Glutamatergic neuron (in vitro differentiated cells): ENCODE measurements at places on chromosomes 11 and 22. TPM values are rescaled to one million over a fixed set of nuclear protein-coding genes. Genes with fewer than 3 reads are reported as not detected.

Gene MS4A7
- not detected for total RNA-seq

Gene EFEMP2
- 16.3 TPM for total RNA-seq

Gene OR8A1
- total RNA-seq = not detected

Gene HEPHL1
- total RNA-seq = not detected

Gene CD6
- not detected for total RNA-seq

Gene C22orf31
- total RNA-seq = not detected

Gene GLYATL1
- total RNA-seq = 0.42 TPM

Gene OR52W1
- total RNA-seq = not detected

Gene OR56B4
- total RNA-seq = not detected

Gene CTSW
- total RNA-seq = not detected

Gene GRM5
- total RNA-seq = not detected

Gene ME3
- 12.4 TPM for total RNA-seq

Gene LINC01488
- not detected for total RNA-seq

Gene TRIM22
- total RNA-seq = 5.0 TPM

Gene OSBP
- total RNA-seq = 36.0 TPM

Gene HEPN1
- not detected for total RNA-seq

Gene BTG4
- total RNA-seq = not detected

Gene OR5A1
- not detected for total RNA-seq

Gene A4GALT
- total RNA-seq = 61.4 TPM

Gene KRTAP5-9
- total RNA-seq = 0.76 TPM

Gene DGCR2
- total RNA-seq = 68.7 TPM

Gene TRIM64
- 0.37 TPM for total RNA-seq

Gene C1QTNF6
- total RNA-seq = 3.3 TPM

Gene P2RX6
- 1.5 TPM for total RNA-seq

Gene SHANK3
- 20.4 TPM for total RNA-seq

Gene UCP3
- total RNA-seq = 7.6 TPM

Gene LARGE1
- total RNA-seq = 81.2 TPM

Gene DSCAML1
- 0.07 TPM for total RNA-seq
